ENCODE measurements at places on chromosomes 11 and 22. TPM values are rescaled to one million over a fixed set of nuclear protein-coding genes. Genes with fewer than 3 reads are reported as not detected.

- no peak overlapping the region for H3K4me3 ChIP-seq
- no peaks in the 10 kb centered on the region for H3K27me3 ChIP-seq
- H3K27ac ChIP-seq = no peak overlapping the region
- H3K36me3 ChIP-seq = no peaks in the 10 kb centered on the region
- H3K4me1 ChIP-seq = no peaks in the 10 kb centered on the region
- no peak for DNase-seq
These were observed 42.6 kb upstream of the MPEG1 start for GRCh38 chr11:59255281-59255680.

GRCh38 chr11:96215110-96215782, 127.7 kb downstream of the MAML2 start:
- no peaks in the 10 kb centered on the region for H3K36me3 ChIP-seq
- H3K4me1 ChIP-seq = peaks cover 98% of the 10 kb centered on the region
- peak overlapping the region; percentile 71 for H3K4me3 ChIP-seq
- peak; percentile 56 for DNase-seq
- H3K27ac ChIP-seq = peak overlapping the region; percentile 91

Gene SCGB2A2
- polyA plus RNA-seq = not detected

GRCh38 chr22:44693756-44694155, 8.2 kb upstream of the PRR5 start:
- peaks cover 11% of the 10 kb centered on the region for H3K4me1 ChIP-seq
- H3K27me3 ChIP-seq = no peaks in the 10 kb centered on the region
- no peak overlapping the region for H3K27ac ChIP-seq
- DNase-seq = no peak
- no peak overlapping the region for H3K4me3 ChIP-seq

GRCh38 chr11:19599681-19600080, 113.0 kb upstream of the NAV2 start:
- no peak overlapping the region for H3K27ac ChIP-seq
- H3K4me1 ChIP-seq = no peaks in the 10 kb centered on the region

- H3K4me1 ChIP-seq = no peaks in the 10 kb centered on the region
- no peak overlapping the region for H3K4me3 ChIP-seq
- no peaks in the 10 kb centered on the region for H3K36me3 ChIP-seq
- H3K27me3 ChIP-seq = peaks cover 4% of the 10 kb centered on the region
These were observed 29.8 kb upstream of the BLID start for GRCh38 chr11:122145715-122146274.

DNA sequence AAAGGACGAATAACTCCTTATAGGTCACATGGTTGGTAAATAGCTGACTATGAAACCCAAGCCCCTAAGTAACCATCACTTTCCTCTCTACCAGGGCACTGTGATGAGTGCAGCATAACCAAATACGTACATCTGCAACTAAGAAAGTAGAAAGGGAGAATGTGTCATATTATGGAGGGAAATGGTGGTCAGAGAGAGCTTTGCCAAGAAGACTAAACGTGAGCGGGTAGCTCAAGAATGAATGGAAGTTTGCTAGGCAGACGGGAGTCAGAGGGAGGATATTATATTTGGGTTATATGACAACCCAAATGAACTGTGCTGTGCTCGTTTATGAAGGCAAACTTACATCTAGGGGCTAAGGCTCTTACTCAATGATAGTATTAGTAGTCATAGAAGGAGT, 537.3 kb downstream of the OPCML start:
- no peak overlapping the region for H3K4me3 ChIP-seq
- no peaks in the 10 kb centered on the region for H3K36me3 ChIP-seq
- no peak overlapping the region for H3K27ac ChIP-seq
- DNase-seq = no peak
- no peaks in the 10 kb centered on the region for H3K4me1 ChIP-seq

Gene PRODH
- polyA plus RNA-seq = 0.10 TPM

DNA sequence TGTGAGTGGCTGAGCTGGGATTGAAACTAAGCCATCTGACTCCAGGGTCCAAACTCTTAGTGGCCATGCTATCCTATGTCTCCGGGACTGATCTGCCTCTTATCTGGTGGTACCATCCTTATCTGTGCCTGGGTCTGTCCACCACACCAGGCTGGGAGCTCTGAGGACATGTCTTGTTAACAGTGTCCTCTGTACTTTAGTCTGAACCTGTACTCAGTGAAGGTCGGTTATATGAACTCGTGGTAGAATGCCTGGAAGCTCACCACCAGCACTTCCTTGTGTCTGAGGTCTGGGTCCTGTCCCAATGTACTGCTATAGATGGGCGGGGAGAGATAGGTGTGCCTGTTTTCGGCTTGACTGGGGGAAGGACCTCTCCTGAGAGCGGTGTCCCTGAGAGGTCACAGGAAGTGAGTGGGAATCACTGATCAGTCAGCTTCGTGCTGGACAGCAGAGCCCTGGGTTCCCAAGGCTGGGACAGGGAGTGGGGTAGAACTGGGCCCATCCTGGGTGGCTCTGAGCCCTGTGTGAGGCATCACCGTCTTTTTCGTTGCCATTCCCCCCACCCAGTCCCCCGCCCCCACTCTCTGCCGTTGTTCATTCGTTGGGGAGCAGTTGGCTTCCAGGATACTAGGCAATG, 8.9 kb downstream of the MYO7A start:
- no peak overlapping the region for H3K27ac ChIP-seq
- DNase-seq = no peak
- peaks cover 20% of the 10 kb centered on the region for H3K27me3 ChIP-seq
- H3K36me3 ChIP-seq = no peaks in the 10 kb centered on the region
- H3K4me3 ChIP-seq = no peak overlapping the region
